ENCODE measurements at places on chromosomes 2 and 18. TPM values are rescaled to one million over a fixed set of nuclear protein-coding genes. Genes with fewer than 3 reads are reported as not detected.

AKAIN1 gene
- not detected for total RNA-seq

DNA sequence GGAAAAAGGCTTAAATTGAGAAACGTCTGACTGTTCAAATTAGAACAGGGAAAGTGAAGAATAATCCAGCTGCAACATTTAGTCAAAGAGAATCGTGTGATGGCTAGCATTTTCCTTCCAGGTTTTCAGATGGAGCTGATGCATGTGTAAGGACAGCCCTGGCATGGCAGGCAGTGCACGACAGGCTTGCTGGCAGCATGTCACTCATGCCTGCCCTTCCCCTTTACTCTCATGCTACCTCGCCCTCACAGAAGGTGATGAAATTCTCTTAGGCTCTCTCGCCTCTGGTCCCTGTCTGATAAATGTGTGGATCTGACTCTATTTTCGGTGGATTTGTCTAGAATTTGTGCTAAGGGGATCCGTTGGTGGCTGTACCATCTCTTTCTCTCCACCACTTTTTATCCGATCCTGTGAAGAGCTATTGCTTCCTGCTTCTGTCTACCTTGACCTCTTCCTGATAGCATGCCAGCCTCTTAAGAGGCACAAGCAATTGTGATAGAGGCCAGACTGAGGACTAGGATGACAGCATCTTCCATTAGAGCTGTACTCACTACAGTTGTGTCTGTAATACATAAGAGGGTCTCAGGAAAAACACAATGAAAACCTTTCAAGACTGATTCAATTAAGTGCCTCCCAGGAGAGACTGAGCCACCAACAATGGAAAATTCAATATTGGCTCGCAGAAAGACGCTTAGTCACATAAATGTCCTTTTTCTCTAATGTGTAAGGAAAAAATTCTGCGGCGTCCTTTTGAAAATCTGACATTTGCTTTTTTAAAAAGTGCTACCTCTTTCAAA, 65.6 kb upstream of the NOSTRIN start:
- no peak for DNase-seq

DNA sequence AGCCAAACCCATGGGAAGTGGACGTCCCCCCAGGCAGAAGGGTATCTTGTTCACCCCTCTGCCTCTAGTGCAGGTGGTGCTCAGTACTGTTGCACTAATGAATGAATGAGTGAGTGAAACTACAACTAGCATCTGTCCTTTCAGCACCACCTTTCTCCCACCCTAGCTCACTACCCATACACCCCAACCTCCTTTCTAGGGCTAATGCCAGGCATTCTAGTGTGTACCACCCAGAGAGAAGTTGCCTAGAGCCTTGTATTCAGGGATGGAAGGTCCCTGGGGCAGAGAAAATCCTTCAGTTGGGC, 22.5 kb downstream of the CCT7 start:
- DNase-seq, result no peak

GRCh38 chr18:23583071-23583865, 3.0 kb downstream of the NPC1 start:
- DNase-seq, result no peak

DNA sequence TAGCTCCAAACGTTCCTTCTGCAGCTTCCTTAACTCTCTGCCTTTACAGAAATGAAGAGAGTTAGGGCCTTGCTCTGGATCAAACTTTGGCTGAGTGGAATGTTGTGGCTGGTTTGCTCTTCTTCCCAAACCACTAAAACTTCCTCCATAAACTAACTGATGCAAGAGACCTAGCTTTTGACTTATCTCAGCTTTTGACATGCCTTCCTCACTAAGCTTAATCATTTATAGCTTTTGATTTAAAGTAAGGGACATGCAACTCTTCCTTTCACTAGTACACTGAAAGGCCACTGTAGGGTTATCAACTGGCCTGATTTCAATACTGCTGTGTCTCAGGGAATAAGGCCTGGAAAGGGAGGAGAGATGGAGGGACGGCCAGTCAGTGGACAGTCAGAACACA, 8.3 kb downstream of the PXDN start:
- DNase-seq, result no peak

DNAH7 gene
- not detected for total RNA-seq

DNA sequence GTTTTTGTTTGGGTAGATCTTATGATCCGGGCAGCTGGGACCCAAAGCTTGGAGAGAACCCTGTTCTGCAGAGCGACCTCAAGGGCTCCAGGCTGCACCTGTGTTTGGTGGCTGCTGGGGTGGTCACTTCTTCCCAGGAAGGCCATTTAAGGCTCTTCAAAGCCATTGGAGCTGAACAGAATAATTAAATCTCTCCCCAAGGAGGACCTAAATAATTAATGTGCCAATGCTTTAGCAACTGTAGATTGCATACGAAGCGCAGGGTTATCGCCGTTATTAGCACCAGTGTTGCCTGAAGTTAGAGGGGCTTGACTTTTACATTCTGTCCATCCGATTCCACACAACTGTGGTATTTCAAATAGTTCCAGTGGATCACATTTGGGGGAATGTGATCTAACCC, 251.4 kb downstream of the ATAD2B start:
- no peak for DNase-seq

- DNase-seq, result no peak
Measured at GRCh38 chr18:789397-789796, 22.6 kb downstream of the YES1 start.

DNA sequence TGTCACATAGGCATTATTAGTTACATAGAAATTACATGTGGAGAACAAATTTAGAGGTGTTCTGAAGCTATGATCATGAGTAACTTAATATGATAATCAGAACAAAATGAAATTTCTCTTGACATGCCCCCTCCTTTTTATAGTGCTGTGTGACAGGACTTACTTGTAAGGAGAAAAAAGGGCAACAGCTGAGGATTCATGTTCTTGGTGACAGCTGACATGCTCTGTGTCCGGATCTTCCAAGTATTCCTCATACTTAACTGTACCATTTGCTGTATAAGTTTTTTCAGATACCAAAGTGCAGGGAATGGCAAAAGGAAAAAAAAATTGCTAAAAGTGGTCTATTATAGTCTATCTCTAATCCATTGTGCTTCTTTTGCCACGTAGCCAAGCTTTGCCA, 3.5 kb upstream of the MYL1 start:
- no peak for DNase-seq
